ENCODE measurements at places on chromosomes 7 and 10.

DNA sequence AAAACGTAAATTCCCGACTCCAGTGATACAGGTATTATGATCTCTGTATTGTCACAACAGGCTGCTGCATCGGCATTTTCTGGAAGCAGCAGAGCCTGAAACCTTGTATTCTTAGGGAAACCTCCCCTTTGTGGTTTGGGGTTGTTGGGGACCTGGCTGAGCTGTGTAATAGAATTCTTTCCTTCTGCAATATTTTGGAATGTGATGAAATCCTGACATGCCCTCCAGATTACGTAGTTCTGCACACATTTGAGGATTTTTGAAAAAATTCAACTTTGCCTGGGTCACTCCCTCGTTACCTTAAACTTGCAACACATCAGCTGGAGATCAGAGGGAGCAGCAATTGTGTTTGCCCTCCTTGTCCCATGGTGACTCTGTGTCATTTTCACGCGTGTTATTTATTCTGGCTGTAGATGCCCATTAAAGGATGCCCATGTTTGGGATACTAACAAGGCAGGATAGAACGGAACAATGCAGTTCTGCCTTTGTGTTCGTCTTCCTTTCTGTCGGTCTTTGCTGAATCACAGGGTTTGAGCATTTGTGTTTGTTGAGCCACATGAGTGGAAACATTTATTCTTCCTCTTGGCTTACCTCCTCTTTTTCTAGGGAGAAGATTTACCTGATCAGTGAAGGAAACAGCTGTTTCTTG, 181.7 kb downstream of the TCF7L2 start:
- no peak for DNase-seq

DNA sequence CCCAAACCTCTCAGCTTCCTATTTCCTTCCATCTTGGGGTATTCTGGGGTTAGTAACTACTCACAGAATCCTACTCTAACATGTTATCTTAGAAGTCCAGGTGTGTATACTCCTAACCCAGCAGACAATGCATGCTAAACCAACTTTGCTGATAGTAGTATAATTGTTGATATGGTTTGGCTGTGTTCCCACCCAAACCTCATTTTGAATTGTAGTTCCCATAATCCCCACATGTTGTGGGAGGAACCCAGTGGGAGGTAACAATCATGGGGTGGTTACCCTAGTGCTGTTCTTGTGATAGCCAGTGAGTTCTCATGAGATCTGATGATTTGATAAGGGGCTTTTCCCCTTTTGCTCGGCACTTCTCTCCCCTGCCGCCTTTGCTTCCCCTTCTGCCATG, 135.1 kb downstream of the CHRM2 start:
- peak; percentile 13 for DNase-seq

DNA sequence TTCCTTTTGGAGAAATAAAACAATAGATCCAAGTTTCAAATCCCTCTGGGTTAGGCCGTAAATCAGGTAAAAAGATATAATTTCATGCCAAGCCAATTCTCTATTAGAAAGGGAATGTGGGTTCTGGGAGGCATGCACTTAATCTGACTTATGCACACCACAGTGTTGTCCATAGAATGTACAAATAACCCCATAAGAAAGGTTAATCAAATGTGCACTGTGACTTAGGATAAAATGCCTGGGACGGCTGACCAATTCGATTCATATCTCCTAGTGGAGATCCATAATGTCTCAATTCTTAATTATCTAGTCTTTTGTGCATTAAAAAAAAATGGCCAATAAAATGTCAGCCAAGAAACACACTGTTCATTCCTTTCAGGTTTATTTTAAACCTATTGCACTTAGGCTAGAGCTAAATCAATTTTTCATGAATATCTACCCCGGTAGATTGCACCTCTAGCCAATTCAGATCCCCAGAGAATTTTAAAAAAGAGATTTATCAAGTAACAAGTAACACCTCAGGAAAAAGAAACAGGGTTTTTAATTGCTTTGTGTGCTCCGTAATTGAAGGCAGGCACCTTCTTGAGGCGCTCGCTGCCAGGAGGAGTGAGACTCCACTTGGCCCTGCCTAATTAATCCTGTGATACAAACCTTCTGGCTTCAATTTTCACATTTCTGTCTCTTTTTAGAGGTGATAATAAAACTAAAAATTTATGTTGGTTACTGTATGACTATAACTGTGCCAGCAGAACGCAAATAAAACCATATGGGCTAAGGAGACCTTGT, 265.1 kb downstream of the ETV1 start:
- DNase-seq, result no peak

DNA sequence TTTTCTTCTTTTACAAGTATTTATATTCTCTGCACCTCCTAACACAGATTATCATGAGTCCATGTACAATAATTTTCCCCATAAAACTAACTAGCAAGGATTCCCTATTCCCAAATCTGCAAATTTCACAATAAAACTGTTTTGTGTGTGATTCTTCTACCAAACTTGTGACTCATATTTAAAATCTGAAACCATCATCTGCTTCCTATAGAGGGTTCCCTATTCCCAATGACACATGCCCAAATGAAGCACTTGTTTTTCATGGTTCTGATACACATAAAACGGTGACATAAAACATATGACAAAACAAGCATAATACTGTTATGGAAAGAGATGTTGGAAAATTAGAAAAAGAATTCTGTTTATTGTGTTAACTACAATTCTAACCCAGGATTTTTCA, 657.6 kb downstream of the PARD3 start:
- DNase-seq, result no peak

DNA sequence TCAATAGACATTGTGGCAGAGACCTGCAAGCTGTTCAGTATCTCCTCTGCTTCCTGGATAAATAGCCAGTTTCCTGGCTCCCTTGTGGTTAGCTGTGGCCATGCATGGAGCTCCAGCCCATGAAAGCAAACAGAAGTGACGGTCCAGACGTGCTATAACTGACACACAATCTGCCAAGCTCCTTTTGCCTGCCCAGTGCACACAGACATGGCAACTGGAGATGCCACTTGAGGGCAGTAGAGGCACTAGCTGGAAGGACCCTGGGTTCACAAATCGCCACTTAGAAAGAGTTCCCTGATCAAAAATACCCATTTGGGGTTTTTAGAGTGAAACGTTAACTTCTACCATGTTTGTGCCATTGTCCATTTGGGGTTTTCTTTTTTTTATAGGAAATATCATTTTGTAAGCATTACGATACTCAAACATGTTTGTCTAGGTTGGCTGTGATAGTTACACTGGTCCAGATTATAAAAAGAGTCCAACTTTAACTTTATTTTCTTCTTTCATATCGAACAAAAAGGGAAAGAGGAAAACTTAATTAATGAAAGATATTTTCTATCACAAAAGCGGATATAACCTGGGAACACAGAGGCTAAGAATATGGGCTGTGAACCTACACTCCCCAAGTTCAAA, 31.3 kb downstream of the KIN start:
- peak; percentile 40 for DNase-seq

- DNase-seq, result no peak
These were observed at the start of gene GRID2IP for GRCh38 chr7:6551016-6551511. TSS of gene GRID2IP (minus strand) at chr7:6551461. CDS start at chr7:6551436, 25 bp downstream.

- peak; percentile 82 for DNase-seq
These were observed 123.8 kb downstream of the KCNMA1 start for GRCh38 chr10:77513781-77514331.

GRCh38 chr10:49187950-49188761, at the start of gene TMEM273:
TSS of gene TMEM273 (minus strand) at chr10:49188391. CDS start at chr10:49188336, 55 bp downstream.
- DNase-seq, result peak; percentile 49

GRCh38 chr10:89625041-89625765, 19.8 kb downstream of the PANK1 start:
- no peak for DNase-seq

GRCh38 chr10:46557319-46558121, 1.1 kb upstream of the GPRIN2 start:
- peak; percentile 33 for DNase-seq

DNA sequence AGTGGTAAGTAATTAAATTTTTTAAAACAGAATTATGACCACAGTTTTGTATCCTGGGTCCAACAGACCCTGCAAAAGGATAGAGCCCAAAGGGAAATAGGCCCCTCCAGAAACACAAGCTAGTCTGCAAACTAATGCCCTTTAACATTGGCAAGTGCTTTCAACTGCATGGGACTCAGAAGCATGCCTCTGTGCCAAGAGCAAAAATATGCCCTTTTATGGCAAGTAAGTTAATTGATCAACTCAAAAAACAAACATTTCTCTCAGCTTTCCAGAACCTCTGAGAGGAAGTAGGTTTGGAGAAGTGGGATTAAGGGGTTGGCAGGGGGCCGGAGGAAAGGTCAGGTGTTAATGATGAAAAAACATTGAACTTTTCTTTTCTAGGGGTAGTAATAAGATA, 186.6 kb upstream of the PRSS1 start:
- no peak for DNase-seq

DNA sequence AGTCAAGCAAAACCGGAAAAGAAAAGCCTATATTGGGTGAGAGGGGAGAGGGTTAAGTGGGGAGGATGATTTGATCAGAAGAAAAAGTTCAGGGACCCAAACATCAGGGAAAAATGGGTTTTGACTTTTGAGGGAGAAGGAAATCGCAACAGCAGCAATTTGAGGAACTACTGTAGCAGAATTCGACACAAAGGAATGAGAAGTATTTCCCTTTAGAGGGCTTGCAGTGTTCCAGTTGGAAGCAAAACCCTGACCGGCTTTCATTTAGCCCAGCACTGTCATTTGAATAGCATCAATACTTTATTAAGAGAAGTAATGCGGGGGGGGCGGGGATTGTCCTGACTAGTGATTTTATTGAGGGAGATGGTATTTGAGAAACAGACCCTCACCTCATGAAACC, 37.2 kb upstream of the GATA3 start:
- no peak for DNase-seq

DNA sequence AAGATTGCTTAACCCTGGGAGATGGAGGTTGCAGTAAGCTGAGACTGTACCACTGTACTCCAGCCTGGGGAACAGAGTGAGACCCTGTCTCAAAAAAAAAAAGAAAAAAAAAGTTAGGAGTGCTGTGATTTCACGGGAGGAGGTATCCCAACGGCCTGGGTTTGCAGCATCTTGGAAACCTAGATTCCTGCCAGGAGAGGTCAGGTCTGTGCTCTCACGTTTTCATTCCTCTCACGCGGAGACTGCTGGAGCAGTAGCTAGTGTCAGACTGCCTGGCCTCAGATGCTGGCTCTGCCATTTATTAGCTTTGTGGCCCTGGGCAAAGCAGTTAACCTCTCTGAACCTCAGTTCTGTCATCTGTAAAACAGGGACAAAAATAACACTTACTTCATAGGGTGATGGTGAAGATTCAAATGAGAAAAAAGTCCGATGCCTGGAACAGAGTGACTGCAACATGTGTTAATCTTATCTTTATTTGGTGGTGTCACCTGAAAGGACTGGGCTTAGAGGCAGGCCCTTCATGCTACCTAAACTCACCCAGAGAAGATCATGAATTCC, 94.9 kb downstream of the GAD2 start:
- peak; percentile 12 for DNase-seq

DNA sequence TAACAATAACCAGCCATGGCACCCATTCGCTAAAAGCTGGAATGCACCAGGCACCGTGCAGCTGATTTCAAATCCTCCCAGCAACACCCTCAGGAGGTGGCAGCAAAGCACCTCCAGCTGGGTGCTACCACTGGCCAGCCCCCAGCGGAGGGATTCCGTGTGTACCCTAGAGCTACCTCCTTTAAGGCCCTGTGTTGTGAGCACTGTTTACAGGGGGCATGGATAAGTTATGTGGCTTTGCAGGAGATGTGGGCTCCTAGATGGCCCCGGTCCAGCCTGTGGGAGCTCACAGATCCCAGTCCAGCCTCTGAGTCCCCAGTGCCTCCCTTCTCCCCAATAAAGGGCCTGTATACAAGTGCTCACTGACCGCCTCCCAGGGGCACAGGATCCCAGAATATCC, 27.1 kb downstream of the TNRC18 start:
- DNase-seq, result peak; percentile 52

DNA sequence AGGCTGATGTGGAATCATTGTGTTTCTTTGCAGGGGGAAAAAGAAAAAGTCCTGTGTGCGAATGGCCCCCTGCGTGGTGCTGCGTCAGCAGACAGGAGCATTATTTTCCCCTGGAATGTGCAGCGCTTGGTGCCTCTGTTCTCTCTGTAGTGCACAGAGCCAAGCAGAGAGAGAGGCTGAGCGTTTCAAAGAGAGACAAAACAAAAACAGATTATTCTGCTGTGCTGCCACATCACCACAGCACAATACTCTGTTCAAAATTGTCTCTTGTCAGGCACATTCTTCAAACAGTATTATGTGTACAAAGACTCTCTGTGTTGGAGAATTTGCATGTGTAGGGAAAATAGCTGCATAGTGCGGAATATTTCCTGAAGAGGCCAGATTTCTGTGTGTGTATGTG, 609.0 kb downstream of the SDK1 start:
- DNase-seq, result no peak

- DNase-seq, result no peak
These were observed 233.0 kb upstream of the PPP1R3A start for GRCh38 chr7:114151777-114152176.

GRCh38 chr7:7737674-7738073, 19.3 kb upstream of the RPA3 start:
- no peak for DNase-seq

- no peak for DNase-seq
These were observed 46.5 kb upstream of the LYZL2 start for GRCh38 chr10:30675791-30676718.

DNA sequence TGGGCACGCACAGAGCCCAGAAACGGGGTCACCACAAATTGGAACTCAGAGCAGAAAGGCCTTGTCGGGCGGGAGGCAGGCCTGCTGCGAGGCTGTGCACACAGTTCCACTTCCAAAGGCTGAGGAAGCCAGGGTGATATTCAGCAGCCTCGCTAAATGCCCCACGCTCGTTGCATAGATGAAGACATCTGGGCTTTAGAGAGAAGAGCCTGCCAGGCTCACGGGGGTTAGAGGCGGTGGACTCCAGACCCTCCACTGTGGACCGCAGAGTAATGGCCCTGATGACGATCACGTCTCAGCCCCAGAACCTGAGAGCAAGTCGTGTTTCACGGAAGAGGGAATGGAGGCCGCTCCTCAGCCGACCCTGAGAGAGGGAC, 104.2 kb downstream of the DNAJB6 start:
- DNase-seq, result no peak

DNA sequence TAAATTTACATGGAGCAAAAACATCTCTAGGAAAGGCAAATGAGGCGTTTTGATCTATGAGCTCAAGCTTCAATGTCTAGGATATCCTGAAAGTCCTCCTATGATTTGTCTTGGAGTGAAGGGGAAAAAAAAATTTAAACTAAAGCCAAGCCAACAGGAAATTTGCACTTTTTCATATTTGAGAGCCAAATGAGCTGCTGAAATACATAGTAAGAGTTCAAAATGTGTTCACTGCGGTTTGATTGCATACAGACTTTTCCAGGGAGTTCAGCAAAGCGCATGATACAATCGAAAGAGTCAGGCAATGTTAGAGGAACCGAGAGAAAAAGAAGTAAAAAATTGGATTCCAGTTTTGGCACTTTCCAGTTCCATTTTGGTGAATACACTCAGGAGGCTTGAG, 633.4 kb upstream of the MGMT start:
- DNase-seq, result no peak

- no peak for DNase-seq
These were observed 125.6 kb upstream of the TBX20 start for GRCh38 chr7:35379481-35379880.

DNA sequence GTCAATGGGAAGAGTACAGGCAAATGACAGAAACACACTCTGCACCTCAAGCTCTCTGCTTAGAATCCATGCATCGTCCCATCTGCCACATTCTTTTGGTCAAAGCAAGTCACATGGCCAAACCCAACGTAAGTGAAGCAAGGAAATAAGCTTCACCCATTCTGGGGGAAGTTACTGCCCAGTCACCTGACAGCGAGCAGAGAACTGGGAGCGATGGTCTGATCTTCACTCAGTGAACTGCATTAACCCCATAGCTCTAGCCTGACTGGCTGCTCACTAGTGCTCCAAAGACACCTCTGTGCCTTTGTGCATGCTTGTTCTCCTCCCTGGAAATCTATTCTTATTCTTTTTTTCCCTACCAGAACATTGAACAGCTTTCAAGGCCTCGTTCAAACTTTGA, 89.9 kb downstream of the APBB1IP start:
- no peak for DNase-seq
